PC-3 (cell line): ENCODE measurements at places on chromosomes 1 and 21. TPM values are rescaled to one million over a fixed set of nuclear protein-coding genes. Genes with fewer than 3 reads are reported as not detected.
A peak's percentile ranks its signal among the peaks of the same experiment; 100 is the strongest.

- no peak overlapping the region for H3K27ac ChIP-seq
- peaks cover 85% of the 10 kb centered on the region for H3K27me3 ChIP-seq
- no peak for DNase-seq
- H3K4me1 ChIP-seq: no peaks in the 10 kb centered on the region
- H3K36me3 ChIP-seq: no peaks in the 10 kb centered on the region
These were observed 42.7 kb upstream of the ARHGEF16 start for GRCh38 chr1:3411806-3412205.

DNA sequence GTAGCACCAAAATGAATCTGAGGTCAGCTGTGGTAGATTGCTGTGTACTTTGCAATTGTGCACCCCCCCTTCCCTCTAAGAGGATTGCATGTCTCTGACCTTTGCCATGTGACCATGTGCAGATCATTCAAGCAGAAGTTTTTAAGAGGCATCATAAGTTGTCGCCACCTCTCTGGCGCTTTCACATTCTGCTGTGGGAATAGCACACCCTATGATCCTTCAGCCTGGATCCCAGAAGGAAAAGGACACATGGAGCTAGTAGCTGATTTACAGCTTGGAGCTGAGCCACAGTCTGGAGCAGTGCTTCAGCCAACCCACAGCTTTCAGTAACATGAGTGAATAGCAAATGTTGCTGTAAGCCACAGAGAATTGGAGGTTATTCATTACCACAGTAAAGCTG lies 158.5 kb downstream of the TSEN15 start:
- H3K27me3 ChIP-seq: no peaks in the 10 kb centered on the region
- no peak for DNase-seq
- no peaks in the 10 kb centered on the region for H3K4me1 ChIP-seq
- H3K27ac ChIP-seq: no peak overlapping the region
- no peak overlapping the region for H3K4me3 ChIP-seq

- no peaks in the 10 kb centered on the region for H3K36me3 ChIP-seq
- no peak for DNase-seq
- no peaks in the 10 kb centered on the region for H3K27me3 ChIP-seq
These were observed 53.0 kb downstream of the MAB21L3 start for GRCh38 chr1:116164150-116164549.

GRCh38 chr1:24776821-24777220 lies 31.6 kb downstream of the CLIC4 start:
- H3K4me1 ChIP-seq: no peaks in the 10 kb centered on the region
- DNase-seq: no peak
- H3K27ac ChIP-seq: no peak overlapping the region
- no peaks in the 10 kb centered on the region for H3K36me3 ChIP-seq
- no peaks in the 10 kb centered on the region for H3K27me3 ChIP-seq

- peaks cover 37% of the 10 kb centered on the region; the same call in 1 of the 2 replicates for H3K27me3 ChIP-seq
- H3K36me3 ChIP-seq: no peaks in the 10 kb centered on the region
- no peaks in the 10 kb centered on the region for H3K4me1 ChIP-seq
- H3K27ac ChIP-seq: no peak overlapping the region
These were observed 49.3 kb downstream of the CLCA4 start for GRCh38 chr1:86596224-86596623.

GRCh38 chr1:34847094-34847493 lies 12.5 kb downstream of the SMIM12 start:
- DNase-seq: no peak
- no peaks in the 10 kb centered on the region for H3K27me3 ChIP-seq
- no peak overlapping the region for H3K4me3 ChIP-seq
- no peaks in the 10 kb centered on the region for H3K36me3 ChIP-seq
- H3K27ac ChIP-seq: no peak overlapping the region

GRCh38 chr1:37493336-37494098 lies 19.1 kb downstream of the ZC3H12A start:
- peaks cover 33% of the 10 kb centered on the region for H3K36me3 ChIP-seq
- no peak for DNase-seq
- no peaks in the 10 kb centered on the region for H3K27me3 ChIP-seq
- no peak overlapping the region for H3K4me3 ChIP-seq
- no peak overlapping the region for H3K27ac ChIP-seq
- peaks cover 31% of the 10 kb centered on the region for H3K4me1 ChIP-seq

GRCh38 chr21:34166468-34166867 lies 93.1 kb downstream of the MRPS6 start:
- no peak overlapping the region for H3K4me3 ChIP-seq
- DNase-seq: no peak
- H3K27me3 ChIP-seq: no peaks in the 10 kb centered on the region
- H3K4me1 ChIP-seq: no peaks in the 10 kb centered on the region
- no peak overlapping the region for H3K27ac ChIP-seq
- peaks cover 18% of the 10 kb centered on the region; the same call in 1 of the 2 replicates for H3K36me3 ChIP-seq

DNA sequence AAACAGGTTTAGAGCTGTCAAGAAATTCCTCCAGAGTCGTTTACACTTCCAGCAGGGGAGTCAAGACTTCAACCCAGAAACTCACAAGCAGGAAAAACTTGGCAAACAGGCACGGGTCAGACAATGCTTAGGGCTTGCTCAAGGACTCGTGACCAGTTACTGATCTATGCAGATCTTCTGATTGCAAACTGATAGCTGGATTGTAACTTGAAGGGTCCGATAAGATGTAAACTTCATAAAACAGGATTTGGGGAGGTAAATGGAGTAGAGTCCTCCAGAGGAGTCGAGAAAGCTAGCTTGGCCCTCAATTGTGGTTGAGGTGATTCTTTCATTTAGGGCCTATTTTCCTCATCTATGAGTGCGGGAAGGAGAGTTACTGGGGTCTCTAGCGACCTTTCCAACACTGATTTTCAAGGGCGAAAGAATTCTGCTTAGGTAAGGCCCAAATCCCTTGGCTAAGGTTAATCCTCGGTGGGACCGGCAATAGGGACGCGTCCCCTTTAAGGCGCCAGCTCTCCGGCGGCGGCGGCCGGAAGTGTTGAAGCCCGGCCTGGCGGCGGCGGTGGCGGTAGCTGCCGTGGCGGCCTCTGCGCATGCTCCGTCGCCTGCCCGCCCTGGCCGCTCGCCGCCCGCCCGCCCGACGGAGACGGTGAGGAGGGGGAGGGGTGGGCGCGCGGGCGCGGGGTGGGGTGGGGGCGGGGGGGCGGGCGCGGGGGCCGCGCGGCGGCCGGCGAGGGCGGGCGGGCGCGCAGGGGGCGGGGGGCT lies at the start of gene GMEB1:
Gene GMEB1, plus strand, starts transcription at position 594 of the 765 bp plus-strand sequence. CDS start 14,829 bp downstream, outside the sequence.
- H3K27me3 ChIP-seq: no peaks in the 10 kb centered on the region
- H3K36me3 ChIP-seq: no peaks in the 10 kb centered on the region
- H3K27ac ChIP-seq: peak within 1 kb of the TSS; percentile 68
- H3K4me1 ChIP-seq: peaks cover 10% of the 10 kb centered on the region; the same call in 1 of the 2 replicates

GRCh38 chr1:17197696-17198095 lies 7.2 kb upstream of the PADI1 start:
- peaks cover 31% of the 10 kb centered on the region for H3K4me1 ChIP-seq
- no peaks in the 10 kb centered on the region for H3K27me3 ChIP-seq
- no peak for DNase-seq
- H3K36me3 ChIP-seq: no peaks in the 10 kb centered on the region
- H3K4me3 ChIP-seq: no peak overlapping the region
- H3K27ac ChIP-seq: no peak overlapping the region

DNA sequence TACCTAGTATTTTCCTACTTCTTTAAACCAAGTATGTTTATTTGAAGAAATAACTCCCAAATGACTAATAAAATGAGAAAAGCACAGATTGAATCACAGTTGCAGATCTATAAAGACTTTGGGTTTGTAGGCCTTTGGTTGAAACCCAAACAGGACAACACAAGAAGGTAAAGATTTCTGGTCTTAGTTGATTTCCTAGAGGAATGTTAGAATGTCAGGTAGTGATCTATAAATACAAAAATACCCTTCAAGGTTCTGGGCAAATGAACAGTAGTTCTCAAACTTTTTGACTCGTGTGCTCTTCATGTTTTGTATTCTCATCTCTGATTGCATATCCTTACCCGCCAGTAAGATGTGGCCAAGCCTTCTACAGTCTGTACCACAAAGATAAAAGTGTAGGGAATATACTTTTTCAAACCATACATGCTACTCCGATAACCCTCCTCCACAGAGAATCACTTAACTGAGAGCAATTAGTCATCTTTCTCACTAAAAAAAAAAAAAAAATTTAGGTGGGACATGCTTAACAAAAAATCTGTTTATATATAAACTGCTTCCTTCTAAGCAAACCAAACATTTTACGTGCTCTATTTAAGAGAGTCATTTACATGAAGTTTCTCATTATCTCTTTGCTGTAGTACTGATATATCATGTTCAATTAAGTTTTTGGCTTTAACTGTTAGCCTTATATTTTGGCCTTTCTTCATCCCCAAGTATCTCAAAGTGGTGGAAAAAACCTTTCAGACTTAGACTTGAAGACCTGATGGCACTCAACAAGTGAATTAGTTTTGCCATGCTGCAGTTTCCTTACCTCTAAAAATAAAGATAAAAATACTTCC lies 36.0 kb downstream of the CNIH4 start:
- no peak overlapping the region for H3K27ac ChIP-seq
- H3K4me3 ChIP-seq: no peak overlapping the region
- no peaks in the 10 kb centered on the region for H3K4me1 ChIP-seq
- peaks cover 78% of the 10 kb centered on the region for H3K36me3 ChIP-seq
- no peak for DNase-seq

DNA sequence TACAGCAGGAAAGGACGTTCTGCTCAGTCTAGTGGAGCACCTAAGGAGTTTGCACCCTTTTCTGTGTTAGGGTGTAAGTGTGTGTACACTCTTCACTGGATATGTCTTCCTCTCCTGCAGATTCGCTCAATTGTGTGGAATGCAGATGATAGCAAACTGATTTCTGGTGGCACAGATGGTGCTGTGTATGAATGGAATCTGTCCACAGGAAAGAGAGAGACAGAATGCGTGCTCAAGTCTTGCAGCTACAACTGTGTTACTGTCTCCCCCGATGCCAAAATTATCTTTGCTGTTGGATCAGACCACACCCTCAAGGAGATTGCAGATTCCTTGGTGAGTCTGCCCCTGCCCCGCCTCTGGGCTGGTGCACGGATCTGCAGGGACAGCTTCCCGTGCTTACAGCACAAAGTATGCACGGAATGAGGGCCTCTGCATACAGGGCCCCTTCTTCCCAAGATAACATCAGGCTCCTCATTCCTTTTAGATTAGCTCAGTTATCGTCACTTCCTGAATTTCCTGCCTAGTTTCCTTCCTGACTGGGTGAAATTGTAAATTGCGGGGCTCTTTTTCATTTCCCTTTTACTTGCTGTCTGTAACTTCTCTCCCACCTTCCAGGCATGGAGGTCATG lies 34.6 kb downstream of the CFAP57 start:
- peak; percentile 98 for DNase-seq
- H3K4me1 ChIP-seq: peaks cover 31% of the 10 kb centered on the region
- H3K36me3 ChIP-seq: no peaks in the 10 kb centered on the region
- H3K27me3 ChIP-seq: no peaks in the 10 kb centered on the region

DNA sequence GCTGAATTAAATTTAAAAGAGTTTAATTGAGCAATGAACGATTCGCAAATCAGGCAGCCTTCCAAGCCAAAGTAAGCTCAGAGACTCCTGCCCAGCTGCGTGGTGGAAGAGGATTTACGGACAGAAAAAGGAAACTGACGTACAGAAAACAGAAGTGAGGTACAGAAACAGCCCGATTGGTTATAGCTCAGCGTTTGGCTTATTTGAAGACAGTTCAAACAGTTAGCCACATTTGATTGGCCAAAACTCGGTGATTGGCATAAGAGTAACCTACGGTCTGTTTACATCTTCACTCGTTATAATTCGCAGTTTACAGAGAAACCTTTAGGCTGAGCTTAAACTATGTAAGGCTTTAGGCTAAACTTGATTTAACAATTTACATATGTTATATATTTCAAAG lies 46.9 kb downstream of the CR1L start:
- DNase-seq: peak; percentile 73
- peak overlapping the region; percentile 63 for H3K4me3 ChIP-seq
- peaks cover 44% of the 10 kb centered on the region for H3K27me3 ChIP-seq
- no peaks in the 10 kb centered on the region for H3K4me1 ChIP-seq
- no peak overlapping the region for H3K27ac ChIP-seq

- H3K36me3 ChIP-seq: no peaks in the 10 kb centered on the region
- DNase-seq: no peak
- peaks cover 27% of the 10 kb centered on the region for H3K27me3 ChIP-seq
- H3K4me3 ChIP-seq: no peak overlapping the region
- H3K4me1 ChIP-seq: no peaks in the 10 kb centered on the region
- no peak overlapping the region for H3K27ac ChIP-seq
These were observed 115.2 kb downstream of the ADGRL2 start for GRCh38 chr1:81915937-81916336.

DNA sequence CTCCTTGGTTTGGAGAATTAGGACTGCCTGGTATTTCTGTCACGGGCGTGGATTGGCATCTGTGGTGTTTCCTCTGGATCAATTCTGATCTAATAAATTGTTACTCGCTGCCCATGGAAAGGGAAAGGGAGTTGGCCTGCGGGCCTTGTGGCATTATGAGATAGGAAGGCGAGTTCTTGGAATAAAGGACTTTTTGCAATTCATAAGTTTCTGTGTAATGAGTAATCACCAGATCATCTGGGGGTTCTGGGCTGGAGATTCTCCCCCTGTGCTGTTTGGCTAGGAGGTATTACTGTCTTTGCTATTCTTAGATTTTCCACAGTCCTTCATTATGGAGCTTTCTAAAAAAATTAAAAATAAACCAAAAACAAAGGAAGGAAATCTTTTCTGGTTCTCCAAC lies 315.9 kb downstream of the CAMTA1 start:
- H3K27ac ChIP-seq: no peak overlapping the region
- H3K27me3 ChIP-seq: peaks cover 57% of the 10 kb centered on the region
- H3K4me1 ChIP-seq: no peaks in the 10 kb centered on the region
- H3K36me3 ChIP-seq: no peaks in the 10 kb centered on the region
- no peak overlapping the region for H3K4me3 ChIP-seq

- peaks cover 9% of the 10 kb centered on the region; the same call in 1 of the 2 replicates for H3K27me3 ChIP-seq
- no peak overlapping the region for H3K27ac ChIP-seq
- no peaks in the 10 kb centered on the region for H3K36me3 ChIP-seq
- H3K4me1 ChIP-seq: no peaks in the 10 kb centered on the region
These were observed 421.6 kb upstream of the PBX1 start for GRCh38 chr1:164137273-164137925.

DNA sequence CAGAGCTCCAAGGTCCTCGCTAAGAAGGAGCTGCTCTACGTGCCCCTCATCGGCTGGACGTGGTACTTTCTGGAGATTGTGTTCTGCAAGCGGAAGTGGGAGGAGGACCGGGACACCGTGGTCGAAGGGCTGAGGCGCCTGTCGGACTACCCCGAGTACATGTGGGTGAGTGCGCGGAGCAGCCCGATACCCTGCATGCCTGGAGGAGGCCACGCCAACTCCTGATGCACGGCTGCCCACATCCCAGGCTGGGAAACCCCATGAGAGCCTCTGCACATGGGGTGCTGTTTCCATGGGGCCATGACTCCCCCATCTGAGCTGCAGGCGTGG lies 43.0 kb upstream of the TRAPPC10 start:
- H3K27ac ChIP-seq: no peak overlapping the region
- no peaks in the 10 kb centered on the region; the same call in 1 of the 2 replicates for H3K36me3 ChIP-seq
- H3K4me1 ChIP-seq: no peaks in the 10 kb centered on the region
- DNase-seq: no peak

GRCh38 chr1:9824702-9825089 lies 931 bp upstream of the CLSTN1 start:
- H3K27ac ChIP-seq: peak overlapping the region; percentile 42
- no peaks in the 10 kb centered on the region for H3K27me3 ChIP-seq
- H3K4me1 ChIP-seq: peaks cover 38% of the 10 kb centered on the region
- DNase-seq: no peak
- H3K36me3 ChIP-seq: no peaks in the 10 kb centered on the region
- peak overlapping the region; percentile 77 for H3K4me3 ChIP-seq

Gene KRTAP7-1
- not detected in 2 replicates for total RNA-seq

Gene FMO3
- not detected in 2 replicates for total RNA-seq

Gene ZNF687
- total RNA-seq: 24.6 and 30.3 TPM in 2 replicates

Gene PLA2G2A
- not detected in 2 replicates for total RNA-seq

Gene BARHL2
- total RNA-seq: not detected in 2 replicates

Gene FLG2
- total RNA-seq: not detected in 2 replicates

Gene ZFP69B
- 2.5 and 3.0 TPM in 2 replicates for total RNA-seq

Gene CD5L
- total RNA-seq: not detected in 2 replicates

Gene SWT1
- total RNA-seq: 0.69 and 1.5 TPM in 2 replicates

Gene ZNF669
- 12.3 and 14.1 TPM in 2 replicates for total RNA-seq

Gene TMEM39B
- 7.7 and 9.4 TPM in 2 replicates for total RNA-seq
